HepG2 (cell line): ENCODE measurements at places on chromosomes 7 and 10. TPM values are rescaled to one million over a fixed set of nuclear protein-coding genes. Genes with fewer than 3 reads are reported as not detected.

- DNase-seq, result no peak
Measured at GRCh38 chr10:48767373-48768143, 82.9 kb downstream of the WDFY4 start.

DNA sequence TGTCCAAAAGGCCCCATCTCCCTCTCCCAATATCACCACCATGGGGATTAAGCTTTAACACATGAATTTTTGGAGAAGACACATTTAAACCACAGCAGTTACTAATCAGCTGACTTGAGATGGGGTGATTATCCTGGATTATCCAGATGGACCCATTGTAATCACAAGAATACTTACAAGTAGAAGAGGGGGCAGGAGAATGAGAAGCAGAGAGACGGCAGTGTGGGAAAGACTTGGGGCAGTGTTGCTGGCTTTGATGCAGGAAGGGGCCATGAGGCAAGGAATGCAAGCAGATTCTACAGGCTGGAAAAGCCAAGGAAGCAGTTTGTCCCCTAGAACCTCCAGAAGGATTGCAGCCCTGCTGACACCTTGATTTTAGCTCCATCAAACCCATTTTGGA is 30.7 kb upstream of the INMT start:
- DNase-seq, result no peak

GRCh38 chr10:58334817-58335305 is at the start of gene UBE2D1:
TSS of gene UBE2D1 (plus strand) at chr10:58335006. CDS start at chr10:58335202, 196 bp downstream.
- DNase-seq, result peak; percentile 63

DNA sequence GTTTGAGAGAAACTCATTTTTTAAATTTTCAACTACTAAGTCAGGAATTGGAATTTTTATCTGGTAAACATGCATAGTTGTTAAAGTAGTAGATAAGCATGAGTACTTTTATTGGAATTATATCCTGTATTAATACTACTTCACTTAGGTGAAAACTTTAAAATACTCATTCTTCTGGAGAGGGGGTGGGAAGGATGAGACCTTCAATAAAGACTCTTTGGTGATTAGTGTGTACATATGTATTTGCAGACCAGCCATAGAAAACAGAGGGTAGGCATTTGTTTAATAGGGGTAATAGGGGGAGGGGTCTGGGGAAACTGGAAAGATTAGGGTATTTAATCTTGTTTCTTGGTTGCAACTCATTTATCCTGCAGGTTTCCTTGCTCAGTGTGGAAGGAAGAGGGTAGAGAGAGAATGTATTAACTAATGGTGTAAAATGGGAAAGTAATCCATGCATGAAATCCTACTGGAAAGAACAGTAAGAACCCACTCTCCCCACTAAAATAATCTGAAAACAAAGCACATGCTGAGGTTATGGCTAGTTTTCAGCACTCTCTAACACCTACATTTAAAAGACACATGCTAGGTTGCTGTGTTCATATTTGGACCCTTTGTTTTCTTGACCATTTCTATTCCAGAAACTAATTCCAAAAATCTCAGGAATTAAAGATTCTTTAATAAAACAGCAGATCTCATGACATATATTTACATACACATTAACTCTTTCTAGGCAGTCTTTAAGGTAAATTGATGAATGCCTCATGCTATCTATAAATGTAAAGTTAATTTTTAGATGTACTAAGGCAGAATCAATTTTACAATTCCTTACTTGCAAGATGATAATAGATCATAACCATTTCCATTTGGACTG is 6.2 kb upstream of the IGF2BP3 start:
- no peak for DNase-seq

GRCh38 chr7:72032934-72033333 is 379.2 kb downstream of the CALN1 start:
- DNase-seq, result no peak

GRCh38 chr10:96675846-96676245 is 44.5 kb downstream of the PIK3AP1 start:
- peak; percentile 10 for DNase-seq

DNA sequence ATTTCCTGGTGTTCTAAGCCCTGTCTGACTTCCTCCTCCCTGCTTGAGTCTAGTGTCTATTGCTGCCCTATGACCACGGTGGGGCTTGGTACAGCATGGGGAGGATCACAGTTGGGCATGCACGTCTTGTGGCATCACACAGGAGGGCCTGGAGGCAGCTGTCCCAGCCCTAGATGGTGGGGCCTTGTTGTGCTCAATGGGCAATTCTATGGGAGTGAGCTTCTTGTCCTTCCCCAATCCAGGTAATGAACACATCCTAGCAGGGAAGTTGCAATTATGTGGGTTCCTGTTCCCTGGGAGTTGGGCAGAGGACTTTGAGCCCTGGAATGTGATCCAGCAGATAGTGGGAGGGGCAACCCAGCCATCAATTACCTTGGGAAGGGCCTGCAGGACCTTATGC is 10.8 kb upstream of the FAM3C start:
- peak; percentile 43 for DNase-seq

GRCh38 chr7:93053949-93054943 is 63.5 kb downstream of the SAMD9 start:
- no peak for DNase-seq

DNA sequence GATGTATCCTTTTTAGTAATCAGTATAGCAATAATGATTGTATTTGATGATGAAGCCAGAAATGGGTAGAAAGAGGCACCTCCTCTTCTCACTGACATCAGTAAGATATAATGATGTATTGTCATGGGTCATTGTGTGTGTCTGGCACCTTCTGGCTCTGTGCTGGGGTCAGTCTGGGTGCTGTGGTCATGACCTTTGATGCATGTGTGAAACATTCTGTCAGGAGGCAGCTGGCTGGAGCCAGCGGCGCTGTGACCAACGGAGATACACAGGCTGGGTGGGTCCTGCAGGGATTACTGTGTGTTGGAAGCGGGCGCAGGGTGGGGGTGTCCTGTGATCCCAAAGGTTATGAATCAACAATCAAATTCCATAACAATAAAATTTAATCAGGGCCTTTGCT is 35.2 kb downstream of the EEPD1 start:
- no peak for DNase-seq

GRCh38 chr10:18204039-18204835 is 64.0 kb downstream of the CACNB2 start:
- no peak for DNase-seq

GRCh38 chr7:46486256-46487206 is 565.5 kb upstream of the IGFBP3 start:
- DNase-seq, result no peak

GRCh38 chr10:7351894-7352293 is 58.9 kb downstream of the SFMBT2 start:
- no peak for DNase-seq

DNA sequence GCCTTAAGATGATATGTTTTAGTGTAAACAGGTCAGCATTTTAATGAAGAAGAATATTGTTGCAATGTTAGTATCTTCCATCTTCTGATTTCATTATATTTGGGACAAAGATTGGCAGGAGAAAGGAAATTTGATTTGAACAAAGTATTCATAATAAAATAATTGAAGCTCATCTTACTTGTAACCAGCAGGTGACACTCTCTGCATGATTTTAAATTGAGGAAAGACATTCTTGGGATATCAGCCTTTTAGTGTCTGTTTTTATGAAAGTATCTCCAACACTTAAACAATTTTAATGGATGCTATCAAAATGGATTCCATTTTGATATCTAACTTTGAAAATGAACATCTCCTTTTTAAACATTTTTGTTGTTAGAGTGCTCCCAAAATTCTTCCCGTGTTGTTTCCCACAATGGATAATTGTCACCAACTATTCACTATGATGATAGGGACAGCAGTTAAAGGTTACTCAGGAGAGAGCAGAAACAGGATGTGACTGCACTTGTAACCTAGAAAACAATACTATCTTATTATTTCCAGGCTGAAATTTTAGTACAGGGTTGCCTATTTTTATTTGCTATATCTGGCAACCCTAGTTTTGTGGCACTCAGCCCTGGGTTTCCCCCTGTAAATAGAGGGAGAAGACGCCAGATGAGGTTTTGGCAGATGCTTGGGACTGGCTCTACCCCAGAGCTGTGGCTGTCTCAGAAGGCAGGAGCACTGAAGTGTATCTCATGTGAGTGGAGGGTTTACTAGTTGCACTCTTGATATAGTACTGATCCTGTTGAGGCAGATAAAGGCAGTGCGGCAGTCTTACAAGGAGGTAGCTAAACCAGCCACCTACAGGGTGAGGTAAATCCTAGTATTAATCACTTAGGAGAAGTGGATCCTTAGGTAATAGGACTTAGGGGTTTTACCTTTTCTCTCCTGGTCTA is 31.0 kb upstream of the ABCB4 start:
- DNase-seq, result peak; percentile 11

GRCh38 chr7:20032741-20033140 is 184.4 kb downstream of the MACC1 start:
- DNase-seq, result no peak

- DNase-seq, result no peak
Measured at GRCh38 chr7:134671609-134672008, 25.0 kb downstream of the BPGM start.

DNA sequence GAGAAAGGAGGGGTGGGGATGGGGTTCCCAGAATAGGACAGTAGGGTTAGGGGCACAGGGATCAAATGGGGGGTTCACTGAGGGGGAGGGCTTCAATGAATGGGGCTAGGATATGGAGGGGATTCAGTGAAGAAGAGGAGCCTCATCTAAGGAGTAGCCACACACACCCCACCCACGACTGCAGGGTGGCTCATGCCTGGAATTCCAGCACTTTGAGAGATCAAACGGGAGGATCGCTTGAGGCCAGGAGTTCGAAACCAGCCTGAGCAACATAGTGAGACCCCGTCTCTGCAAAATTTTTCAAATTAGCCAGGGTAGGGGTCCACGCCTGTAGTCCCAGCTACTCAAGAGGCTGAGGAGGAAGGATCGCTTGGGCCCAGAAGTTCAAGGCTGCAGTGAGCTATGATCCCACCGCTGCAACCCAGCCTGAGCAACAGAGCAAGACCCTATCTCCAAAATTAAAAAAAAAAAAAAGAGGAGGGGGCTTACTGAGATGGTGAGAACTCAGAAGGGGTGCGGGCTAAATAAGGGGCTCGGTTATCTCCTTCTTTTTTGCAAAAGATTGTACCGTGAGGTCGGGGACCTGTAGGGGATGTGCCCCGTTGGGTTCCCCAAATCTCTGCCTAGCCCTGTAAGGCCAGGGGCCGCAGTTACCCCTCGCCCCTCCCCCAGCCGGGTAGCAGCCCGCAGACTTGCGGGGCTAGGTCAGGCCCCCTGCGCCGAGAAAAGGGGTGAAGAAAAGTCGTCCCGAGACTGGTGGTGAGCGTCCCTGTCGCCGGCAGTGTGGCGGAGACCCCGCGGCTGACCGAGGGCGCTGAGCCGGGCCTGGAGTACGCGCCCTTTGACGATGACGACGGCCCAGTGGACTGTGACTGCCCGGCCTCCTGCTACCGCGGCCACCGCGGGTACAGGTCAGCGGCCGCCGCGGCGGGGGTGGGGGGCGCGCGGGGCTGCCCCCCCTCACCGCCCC is 43.1 kb upstream of the HSPB1 start:
- no peak for DNase-seq

DNA sequence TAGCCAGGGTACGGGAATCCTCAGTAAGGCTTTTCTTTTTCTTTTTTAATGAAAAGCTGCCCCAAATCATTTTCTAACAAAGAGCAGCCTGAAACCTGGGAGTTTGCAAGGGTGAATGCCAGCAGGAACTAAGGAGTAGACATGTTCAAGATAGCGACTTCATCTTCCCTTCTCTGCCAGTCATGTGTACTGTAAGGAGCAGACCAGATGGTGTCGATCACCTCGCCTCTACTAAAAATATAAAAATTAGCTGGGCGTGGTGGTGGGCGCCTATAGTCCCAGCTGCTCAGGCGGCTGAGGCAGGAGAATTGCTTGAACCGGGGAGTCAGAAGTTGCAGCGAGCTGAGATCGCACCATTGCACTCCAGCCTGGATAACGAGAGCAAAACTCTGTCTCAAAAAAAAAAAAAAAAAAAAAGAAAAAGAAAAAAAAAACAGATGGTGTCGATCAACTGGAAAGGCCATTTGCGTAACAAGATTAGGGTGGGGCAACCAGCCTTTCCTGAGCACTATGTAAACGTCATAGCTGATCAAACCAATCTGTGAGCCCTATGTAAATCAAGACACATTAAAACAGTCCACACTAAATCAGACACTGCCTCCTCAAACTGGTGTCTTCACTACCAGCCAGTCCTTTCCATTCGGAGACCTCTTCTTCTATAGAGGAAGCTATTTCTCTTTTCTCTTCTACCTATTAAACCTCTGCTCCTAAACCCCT is 33.8 kb downstream of the NOLC1 start:
- no peak for DNase-seq

Gene GLI3
- total RNA-seq, result not detected in 2 replicates

Gene LIPK
- total RNA-seq, result not detected in 2 replicates

Gene MYOZ1
- not detected in 2 replicates for total RNA-seq

Gene UNCX
- total RNA-seq, result not detected in 2 replicates

Gene KCP
- 0.22 and 1.0 TPM in 2 replicates for total RNA-seq

Gene DPCD
- total RNA-seq, result 25.2 and 32.8 TPM in 2 replicates

Gene SPDYE9
- not detected in 2 replicates for total RNA-seq

Gene KCNH2
- 0.11 TPM in 1 of 2 replicates, not detected in the other for total RNA-seq

Gene HHEX
- 46.3 and 48.7 TPM in 2 replicates for total RNA-seq

Gene C10orf62
- total RNA-seq, result 0.28 and 1.6 TPM in 2 replicates

Gene METTL2B
- 33.1 and 40.1 TPM in 2 replicates for total RNA-seq
